ENCODE measurements at places on chromosomes 16 and 17. TPM values are rescaled to one million over a fixed set of nuclear protein-coding genes. Genes with fewer than 3 reads are reported as not detected.
A peak's percentile ranks its signal among the peaks of the same experiment; 100 is the strongest.

Gene MAF
- total RNA-seq = 3.2 TPM

Gene CSH1
- total RNA-seq = not detected

Gene CCDC92B
- total RNA-seq = not detected

Gene PTGES3L
- 5.5 TPM for total RNA-seq

Gene TBC1D10B
- 33.7 TPM for total RNA-seq

Gene P2RX5
- 3.0 TPM for total RNA-seq

Gene OTOA
- 0.08 TPM for total RNA-seq

Gene ADAM11
- 0.73 TPM for total RNA-seq

DNA sequence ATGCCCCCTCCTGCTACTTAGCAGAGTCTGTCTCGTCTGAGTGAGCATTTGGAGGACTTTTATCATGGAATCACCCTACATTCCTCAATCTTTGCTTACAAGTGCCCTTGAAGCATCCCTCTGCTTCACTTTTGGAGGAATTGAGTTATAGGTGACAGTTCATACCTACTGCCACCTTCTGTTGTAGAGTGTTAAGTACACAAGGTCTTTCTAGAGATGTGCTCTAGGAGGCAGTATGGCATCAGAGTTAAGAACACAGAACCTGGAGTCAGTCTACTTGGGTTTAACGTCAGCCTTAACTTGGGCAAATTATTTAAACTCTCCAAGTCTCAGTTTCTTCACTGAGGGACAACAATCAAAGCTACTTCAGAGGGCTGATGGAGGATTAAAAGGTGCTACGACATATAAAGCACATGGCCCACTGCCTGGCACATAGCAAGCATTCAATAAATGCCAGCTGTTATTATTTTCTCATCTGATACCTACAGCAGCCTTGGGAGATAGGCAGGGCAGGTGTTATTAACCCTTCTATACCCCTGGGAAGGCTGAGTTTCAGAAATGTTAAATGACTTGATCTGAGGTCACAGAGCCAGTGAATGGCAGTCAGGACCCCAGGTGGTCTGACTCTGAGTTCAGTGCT, 62.2 kb downstream of the UTP18 start:
- no peak overlapping the region for H3K4me3 ChIP-seq
- H3K4me1 ChIP-seq = no peaks in the 10 kb centered on the region
- H3K36me3 ChIP-seq = no peaks in the 10 kb centered on the region
- peak; percentile 37 for DNase-seq
- no peak overlapping the region for H3K27ac ChIP-seq

DNA sequence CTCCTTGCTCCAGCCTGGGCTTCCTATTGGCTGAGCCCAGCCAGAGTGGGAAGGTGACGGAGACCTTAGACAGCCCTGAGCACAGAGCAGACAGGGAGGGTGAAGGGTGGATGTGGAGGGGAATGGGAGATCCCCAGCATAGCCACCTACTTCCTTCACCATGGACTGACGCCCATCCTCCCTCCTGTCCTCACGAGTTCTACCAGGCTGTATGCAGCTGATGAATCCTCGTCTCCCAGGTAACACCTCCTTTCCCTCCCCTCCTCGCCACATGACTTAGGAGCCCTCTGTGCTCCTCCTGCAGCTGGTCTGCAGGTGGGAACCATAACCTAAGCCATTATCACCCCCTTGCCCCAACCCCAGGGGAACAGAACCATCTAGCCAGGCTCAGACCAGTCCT, 9.0 kb upstream of the CRHR1 start:
- no peak overlapping the region for H3K27ac ChIP-seq
- H3K36me3 ChIP-seq = no peaks in the 10 kb centered on the region
- DNase-seq = no peak
- H3K27me3 ChIP-seq = peaks cover 9% of the 10 kb centered on the region

DNA sequence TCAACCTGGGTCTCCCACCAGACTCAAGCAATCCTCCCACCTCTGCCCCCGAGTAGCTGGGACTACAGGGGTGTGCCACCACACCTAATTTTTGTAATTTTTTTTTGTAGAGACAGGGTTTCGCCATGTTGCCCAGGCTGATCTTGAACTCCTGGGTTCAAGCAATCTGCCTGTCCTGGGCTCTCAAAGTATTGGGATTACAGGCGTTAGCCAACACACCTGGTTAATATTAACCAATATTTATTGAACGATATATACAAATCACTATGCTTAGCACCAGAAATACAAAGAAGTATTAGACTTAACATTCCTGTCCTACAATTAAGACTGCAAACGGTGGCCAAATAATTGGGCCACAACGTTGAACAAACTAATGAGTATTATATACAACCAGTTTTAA, 4.2 kb downstream of the MBTD1 start:
- no peak overlapping the region for H3K4me3 ChIP-seq
- no peak for DNase-seq
- H3K27ac ChIP-seq = no peak overlapping the region
- peaks cover 17% of the 10 kb centered on the region for H3K36me3 ChIP-seq
- no peaks in the 10 kb centered on the region for H3K4me1 ChIP-seq

GRCh38 chr17:57528058-57528451, 217.0 kb downstream of the CCDC182 start:
- no peak overlapping the region for H3K4me3 ChIP-seq
- H3K4me1 ChIP-seq = peaks cover 28% of the 10 kb centered on the region
- 0 out of 2 replicates have a peak, but pooled peaks cover 2% of the 10 kb centered on the region for H3K36me3 ChIP-seq
- no peak overlapping the region for H3K27ac ChIP-seq
- H3K27me3 ChIP-seq = no peaks in the 10 kb centered on the region
- no peak for DNase-seq

- no peaks in the 10 kb centered on the region for H3K36me3 ChIP-seq
- H3K27ac ChIP-seq = no peak overlapping the region
- H3K4me1 ChIP-seq = peaks cover 20% of the 10 kb centered on the region
- no peaks in the 10 kb centered on the region for H3K27me3 ChIP-seq
- H3K4me3 ChIP-seq = no peak overlapping the region
- no peak for DNase-seq
These were observed 102.7 kb downstream of the CLEC16A start for GRCh38 chr16:11047057-11047456.

DNA sequence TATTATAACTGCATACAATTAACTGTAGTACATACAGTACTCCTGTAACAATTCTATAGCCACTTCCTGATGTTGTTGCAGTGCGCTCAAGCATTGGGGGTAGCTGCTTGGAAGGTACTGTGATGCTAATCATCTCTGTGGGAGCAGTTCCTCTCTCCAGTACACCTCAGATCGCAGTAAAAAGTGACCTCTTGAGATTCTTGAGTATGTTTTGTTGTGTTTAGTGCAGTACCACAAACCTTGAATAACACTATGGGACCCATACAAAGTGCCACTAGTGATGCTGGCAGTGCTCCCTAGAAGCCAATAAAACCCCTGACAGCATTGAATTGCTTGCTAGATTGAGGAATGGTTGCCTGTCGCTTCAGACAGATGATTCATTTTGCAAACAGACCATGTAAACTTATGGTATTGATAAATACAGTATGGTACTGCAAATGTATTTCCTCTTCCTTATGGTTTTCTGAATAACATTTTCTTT, 193.0 kb downstream of the SPECC1 start:
- no peak overlapping the region for H3K4me3 ChIP-seq
- no peak for DNase-seq
- no peak overlapping the region for H3K27ac ChIP-seq
- H3K36me3 ChIP-seq = no peaks in the 10 kb centered on the region
- no peaks in the 10 kb centered on the region for H3K27me3 ChIP-seq

GRCh38 chr17:80961541-80962330, 29.9 kb upstream of the CHMP6 start:
- no peaks in the 10 kb centered on the region for H3K36me3 ChIP-seq
- no peaks in the 10 kb centered on the region for H3K27me3 ChIP-seq
- peaks cover 38% of the 10 kb centered on the region for H3K4me1 ChIP-seq
- peak; percentile 65 for DNase-seq
- no peak overlapping the region for H3K4me3 ChIP-seq
- H3K27ac ChIP-seq = peak overlapping the region; percentile 0

GRCh38 chr17:17681744-17682292, 560 bp downstream of the RAI1 start:
- peak overlapping the region; percentile 83 for H3K27ac ChIP-seq
- H3K4me3 ChIP-seq = peak overlapping the region; percentile 98
- DNase-seq = peak; percentile 79
- peaks cover 28% of the 10 kb centered on the region for H3K4me1 ChIP-seq
- 0 out of 2 replicates have a peak, but pooled peaks cover 2% of the 10 kb centered on the region for H3K36me3 ChIP-seq

DNA sequence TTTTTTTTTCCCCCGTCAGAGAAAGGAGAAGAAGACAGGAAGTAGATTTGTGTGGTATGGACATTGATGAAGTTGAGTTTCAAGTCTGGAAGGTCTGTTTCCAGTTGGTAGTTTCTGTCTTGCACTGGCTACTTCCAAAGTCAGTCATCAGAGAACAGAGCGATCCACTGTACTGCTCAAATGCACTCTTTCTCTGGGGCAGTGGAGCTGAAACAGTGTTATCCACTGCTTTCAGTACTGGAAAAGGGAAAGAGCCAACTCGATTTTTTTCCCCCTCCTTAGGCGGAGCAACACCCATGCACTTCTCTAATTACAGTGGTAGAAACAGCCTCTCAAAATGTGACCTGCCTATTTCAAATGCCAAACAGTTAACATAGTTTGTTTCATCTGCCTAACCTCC, 7.4 kb downstream of the PRKCA start:
- H3K36me3 ChIP-seq = peaks cover 27% of the 10 kb centered on the region
- no peak for DNase-seq
- H3K27ac ChIP-seq = no peak overlapping the region
- no peak overlapping the region for H3K4me3 ChIP-seq

DNA sequence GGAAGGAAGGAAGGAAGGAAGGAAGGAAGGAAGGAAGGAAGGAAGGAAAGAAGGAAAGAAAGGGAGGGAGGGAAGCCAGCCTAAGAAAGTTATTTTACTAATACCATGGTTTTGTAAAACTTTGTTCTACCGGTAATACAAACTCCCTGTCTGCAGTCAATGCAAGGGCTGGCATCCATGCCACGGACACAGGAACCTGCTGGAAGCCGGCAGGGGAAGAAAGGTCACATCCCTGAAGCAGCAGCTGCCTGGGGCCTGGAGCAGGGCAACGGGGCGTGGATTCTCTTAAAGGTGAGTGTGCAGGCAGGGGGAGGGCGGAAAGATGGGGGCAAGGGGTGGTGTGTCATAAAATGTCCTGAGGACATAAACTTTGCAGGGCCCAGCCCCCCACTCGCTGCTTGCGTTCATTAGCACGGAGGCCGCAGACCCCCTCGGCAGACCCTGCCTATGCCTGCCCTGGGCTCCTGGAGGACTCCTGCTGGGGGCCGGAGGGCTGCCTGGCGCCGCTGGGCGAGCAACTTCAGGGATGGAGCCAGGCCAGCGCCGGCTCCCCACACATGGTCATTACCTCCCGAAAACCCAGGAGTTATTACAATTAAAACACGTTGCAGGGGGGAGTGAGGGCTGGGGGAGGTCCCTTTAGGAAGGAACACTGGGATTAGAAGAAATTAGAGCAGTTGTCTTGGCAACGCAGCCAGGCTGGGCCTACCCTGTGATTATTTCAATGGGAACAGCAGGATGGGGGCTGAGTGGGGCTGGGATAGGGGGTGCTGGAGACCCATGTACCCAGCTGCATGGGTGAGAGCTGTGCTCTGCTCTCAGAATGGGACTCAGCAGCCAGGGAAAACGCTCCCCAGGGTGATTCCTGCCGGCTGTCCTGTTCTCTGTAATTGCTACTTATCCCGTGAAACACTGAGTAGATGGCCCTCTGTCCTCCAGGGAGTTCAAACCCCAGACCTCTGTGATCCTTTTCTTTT, 257.9 kb downstream of the SOX9 start:
- no peak overlapping the region for H3K4me3 ChIP-seq
- DNase-seq = no peak
- no peaks in the 10 kb centered on the region for H3K36me3 ChIP-seq

DNA sequence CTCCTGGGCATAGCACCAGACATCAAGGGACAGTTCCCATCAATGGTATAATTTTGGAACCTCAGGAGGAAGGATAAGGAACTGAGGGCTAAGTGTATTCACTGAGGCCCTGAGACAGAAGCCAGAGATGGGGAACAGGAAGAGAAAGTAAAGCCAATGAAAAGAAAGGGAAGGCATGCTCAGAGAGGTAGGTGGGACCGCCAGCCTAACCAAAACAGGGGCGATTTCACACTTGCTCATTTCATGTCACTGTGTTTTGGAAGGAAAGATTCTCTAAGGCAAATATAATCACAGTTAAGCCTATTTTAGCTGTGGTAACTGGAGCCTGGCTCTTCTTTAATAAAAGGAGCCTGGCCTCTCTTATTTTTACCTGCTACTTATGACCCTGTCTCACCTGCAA, 411.1 kb downstream of the CDH13 start:
- no peaks in the 10 kb centered on the region for H3K36me3 ChIP-seq
- no peak overlapping the region for H3K4me3 ChIP-seq
- H3K27me3 ChIP-seq = no peaks in the 10 kb centered on the region
- peak overlapping the region; percentile 83 for H3K27ac ChIP-seq
- DNase-seq = peak; percentile 57

GRCh38 chr17:49055181-49055927, 58.2 kb downstream of the IGF2BP1 start:
- H3K4me1 ChIP-seq = no peaks in the 10 kb centered on the region
- no peaks in the 10 kb centered on the region for H3K27me3 ChIP-seq
- peaks cover 54% of the 10 kb centered on the region for H3K36me3 ChIP-seq
- H3K27ac ChIP-seq = no peak overlapping the region
- DNase-seq = no peak
- H3K4me3 ChIP-seq = no peak overlapping the region

- no peaks in the 10 kb centered on the region for H3K27me3 ChIP-seq
- H3K4me3 ChIP-seq = no peak overlapping the region
- peaks cover 13% of the 10 kb centered on the region for H3K36me3 ChIP-seq
- peaks cover 11% of the 10 kb centered on the region for H3K4me1 ChIP-seq
These were observed 29.0 kb downstream of the IL21R start for GRCh38 chr16:27430923-27431484.

DNA sequence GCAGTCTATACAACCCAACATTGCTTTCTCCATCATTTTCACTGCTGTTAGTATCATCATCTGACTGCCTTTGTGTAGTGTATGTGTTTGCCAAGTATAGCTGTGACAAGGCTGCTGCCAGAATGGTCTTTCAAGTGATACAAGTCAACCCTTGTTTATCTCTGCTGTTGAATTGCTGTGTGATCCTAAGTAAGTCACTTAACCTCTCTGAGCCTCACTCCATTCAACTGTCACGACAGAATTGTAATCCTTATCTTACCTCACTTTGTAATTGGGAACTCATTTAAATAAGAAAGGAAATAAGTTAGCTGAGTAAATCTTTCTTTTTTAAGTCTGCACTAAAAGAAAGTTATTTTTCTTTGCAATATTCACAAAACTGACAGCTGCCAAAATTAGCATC, 340.6 kb downstream of the CA10 start:
- H3K4me3 ChIP-seq = no peak overlapping the region
- H3K27ac ChIP-seq = no peak overlapping the region
- no peaks in the 10 kb centered on the region for H3K4me1 ChIP-seq
